ENCODE measurements at places on chromosomes 1 and 21.

DNA sequence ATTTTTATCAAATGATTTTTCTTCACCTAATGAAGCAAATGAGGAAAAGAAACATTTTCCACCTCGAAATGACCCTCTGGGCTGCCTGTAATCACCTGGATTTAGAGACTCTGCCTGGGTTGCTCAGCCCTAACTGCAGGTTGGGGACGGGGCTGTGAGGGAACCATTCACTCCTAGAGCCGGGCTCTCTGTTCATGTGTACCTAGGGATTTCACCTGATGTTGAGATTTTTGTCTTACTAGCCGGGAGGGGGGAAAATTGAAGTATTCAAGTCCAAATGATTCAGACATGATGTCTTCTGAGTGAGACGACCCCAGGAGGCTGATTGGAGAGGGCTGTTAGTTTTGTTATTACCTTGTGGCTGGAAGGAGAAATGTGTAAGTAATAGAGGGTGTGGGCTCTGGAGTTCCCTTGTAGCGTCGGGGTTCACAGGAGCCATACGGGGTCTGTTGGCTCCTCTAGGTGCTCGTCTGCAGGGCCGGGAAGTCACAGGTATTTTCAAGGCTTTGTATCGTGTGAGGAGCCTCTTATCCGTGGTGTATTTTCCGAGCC lies 42.3 kb upstream of the PWP2 start:
- DNase-seq, result no peak

GRCh38 chr1:170402476-170403311 lies 129.3 kb upstream of the GORAB start:
- no peak for DNase-seq

- DNase-seq, result no peak
Observed at GRCh38 chr1:208227366-208227765, 16.8 kb downstream of the PLXNA2 start.

DNA sequence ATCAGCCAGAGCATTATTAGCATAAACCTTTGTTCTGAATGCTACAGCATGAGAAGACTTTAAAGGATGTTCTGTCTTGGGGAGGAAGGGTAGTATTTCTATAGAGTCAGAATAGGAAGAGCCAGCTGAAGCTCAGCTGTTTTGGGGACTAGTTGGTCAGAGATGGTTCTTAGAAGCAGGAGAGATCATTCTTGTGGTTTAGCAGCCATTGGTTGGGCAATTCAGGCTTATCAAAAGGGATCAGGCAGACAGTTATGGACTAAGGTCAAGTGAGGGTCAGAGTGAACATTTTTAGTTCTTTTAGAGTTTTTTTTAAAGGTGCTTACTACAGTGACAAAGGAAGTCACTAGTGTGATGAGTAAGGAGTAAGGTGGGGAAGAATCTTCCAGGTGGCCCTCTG lies 245.5 kb downstream of the RPS6KC1 start:
- no peak for DNase-seq

DNA sequence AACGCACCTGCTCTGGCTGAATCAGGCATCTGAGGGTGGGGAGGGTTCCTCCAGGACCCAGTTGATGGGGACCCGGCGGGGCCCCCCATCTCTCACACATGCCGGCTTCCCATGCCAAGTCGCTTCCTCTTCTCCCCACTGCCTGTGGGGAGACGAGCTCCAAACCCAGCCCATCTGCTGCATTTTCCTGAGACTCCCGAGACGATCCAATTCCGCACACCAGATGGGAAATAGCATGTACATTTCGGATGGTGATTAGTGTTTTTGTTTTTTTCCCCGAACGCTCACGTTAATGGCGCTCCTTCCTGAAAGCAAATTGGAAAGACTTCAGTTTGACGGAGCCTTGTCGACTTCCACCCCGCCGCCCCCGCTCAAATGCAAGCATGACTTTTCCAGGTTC lies 13.2 kb upstream of the GRIK3 start:
- DNase-seq, result no peak

DNA sequence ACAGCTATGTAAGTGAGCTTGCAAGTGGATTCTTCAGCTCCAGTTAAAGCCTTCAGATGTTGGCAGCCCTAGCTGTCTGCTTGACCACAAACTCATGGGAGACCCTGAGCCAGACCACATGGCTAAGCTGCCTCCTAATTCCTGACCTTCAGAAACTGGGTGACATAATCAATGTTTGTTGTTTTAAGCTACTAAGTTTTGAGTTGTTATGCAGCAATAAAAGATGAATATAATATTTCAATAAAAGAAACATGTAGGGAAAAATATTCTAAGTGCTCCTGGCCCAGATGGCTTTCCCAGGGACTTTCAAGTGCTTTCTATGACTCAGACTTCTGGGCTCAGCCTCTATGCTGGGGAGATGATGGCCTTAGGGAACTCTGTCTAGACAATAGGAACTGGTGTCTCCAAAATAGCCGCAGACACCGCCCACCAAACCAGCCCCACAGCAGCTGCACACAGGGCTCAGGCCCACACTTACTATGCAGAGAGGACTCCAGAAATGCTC lies 20.3 kb upstream of the AZIN2 start:
- no peak for DNase-seq

- no peak for DNase-seq
Observed at GRCh38 chr1:200684015-200684414, 14.3 kb upstream of the DDX59 start.

DNA sequence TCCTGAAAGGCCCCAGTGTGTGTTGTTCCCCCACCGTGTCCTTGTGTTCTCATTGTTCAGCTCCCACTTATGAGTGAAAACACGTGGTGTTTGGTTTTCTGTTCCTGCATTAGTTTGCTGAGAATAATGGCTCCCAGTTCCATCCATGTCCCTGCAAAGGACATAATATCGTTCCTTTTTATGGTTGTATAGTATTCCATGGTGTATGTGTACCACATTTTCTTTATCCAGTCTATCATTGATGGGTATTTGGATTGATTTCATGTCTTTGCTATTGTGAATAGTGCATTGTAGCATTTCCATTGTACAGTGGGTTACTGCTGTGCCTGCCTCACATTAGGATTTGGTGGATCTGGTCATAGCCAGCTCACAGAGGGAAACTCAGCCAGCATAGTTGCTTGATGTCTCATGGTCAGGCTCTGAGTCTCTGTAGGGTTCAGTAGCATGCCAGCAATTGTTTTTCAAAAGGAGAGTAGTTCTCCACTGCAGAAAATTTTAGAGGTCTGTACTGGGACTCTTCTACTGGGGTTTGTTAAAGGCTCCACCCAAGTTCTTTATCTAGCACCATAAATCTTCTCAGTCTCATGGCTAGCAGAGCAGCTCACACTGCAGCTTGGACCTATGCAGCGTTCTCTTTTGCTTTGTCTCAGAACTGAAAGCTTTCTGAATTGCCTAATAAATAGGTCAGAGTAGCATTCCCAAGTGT lies 41.0 kb downstream of the RUNX3 start:
- DNase-seq, result no peak

GRCh38 chr1:28249013-28249865 lies 10.1 kb upstream of the SESN2 start:
- DNase-seq, result peak; percentile 9

- DNase-seq, result no peak
Observed at GRCh38 chr1:50246869-50247268, 138.1 kb downstream of the ELAVL4 start.

DNA sequence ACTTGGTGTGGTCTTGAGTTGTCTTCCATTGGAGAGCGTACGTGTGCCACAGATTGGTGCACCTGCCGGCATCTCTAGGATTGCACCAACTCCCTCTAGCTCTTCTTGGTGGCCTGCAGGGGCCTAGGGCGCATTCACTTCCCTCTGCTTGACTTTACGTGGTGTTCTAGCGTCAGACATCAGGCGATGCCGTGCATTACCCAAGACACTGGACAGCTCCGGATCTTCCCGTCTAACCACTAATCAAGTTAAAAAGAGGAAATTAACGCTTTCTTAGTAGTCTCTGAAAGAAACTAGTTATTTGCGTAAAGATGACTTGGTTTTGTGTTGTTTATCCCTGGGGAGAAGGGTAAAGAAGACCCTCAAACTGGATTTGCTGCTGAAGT lies 510 bp upstream of the IL10RB start:
- no peak for DNase-seq

DNA sequence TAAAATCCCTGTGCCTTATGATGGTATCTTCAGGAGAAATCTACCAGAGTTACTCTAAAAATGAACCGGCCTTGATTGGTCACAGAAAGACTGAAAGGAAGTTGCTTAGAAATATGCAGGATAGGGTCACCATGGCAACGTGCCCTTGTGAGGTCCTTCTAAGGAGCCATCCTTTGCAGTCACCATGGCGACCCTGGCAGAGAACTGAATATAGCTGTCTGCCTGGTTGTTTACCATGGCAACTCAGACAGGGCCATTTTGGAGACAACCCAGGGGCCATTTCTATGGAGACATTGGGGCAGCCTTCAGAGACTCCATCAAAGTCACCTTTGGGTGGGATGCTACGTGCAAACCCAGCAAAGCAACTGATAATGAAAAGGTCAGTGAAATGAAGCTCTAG lies 43.0 kb downstream of the SNX7 start:
- no peak for DNase-seq

DNA sequence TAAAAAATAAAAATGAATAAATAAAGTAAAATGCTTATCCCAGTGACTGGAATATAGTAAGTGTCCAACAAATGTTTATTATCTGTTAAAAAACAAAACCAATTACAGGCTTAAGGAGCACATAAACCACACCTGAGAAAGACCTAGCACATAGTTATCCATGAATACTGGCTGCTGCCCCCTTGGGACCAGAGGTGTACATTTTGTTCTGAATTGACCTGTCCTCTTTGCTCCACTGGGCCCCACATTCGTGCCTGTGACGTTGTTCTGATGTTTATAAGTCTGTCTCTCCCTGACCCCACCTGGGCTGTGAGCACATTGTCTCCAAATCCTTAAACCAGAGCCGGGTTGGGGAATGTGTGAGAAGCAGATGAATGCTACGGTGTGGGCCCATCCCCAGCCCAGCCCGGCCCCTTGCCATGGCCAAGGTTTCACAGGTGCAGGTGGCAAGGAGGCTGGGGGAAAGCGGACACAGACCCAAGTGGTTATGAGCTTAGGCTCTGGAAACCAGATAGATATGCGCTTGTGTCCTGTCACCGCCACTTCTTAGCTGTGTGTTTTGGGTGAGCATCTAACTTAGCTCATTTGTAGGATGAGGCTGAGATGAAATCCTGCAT lies 29.1 kb downstream of the OPRD1 start:
- no peak for DNase-seq

DNA sequence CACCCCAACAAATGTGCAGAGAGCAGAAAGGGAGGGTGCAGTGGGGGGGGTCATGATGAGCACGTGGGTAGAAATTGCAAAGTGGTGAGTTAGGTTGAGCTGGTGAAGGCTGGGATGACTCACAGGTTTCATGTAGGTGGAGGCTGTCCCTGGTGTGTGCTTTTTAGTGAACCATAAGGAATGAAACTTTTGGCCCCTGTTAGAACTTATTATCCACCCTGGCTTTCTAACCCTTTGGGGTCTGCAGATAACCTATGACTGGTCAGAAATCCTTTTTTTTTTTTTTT lies 46.9 kb downstream of the DOP1B start:
- no peak for DNase-seq

- no peak for DNase-seq
Observed at GRCh38 chr1:121516234-121516967, 331.6 kb downstream of the SRGAP2C start.

DNA sequence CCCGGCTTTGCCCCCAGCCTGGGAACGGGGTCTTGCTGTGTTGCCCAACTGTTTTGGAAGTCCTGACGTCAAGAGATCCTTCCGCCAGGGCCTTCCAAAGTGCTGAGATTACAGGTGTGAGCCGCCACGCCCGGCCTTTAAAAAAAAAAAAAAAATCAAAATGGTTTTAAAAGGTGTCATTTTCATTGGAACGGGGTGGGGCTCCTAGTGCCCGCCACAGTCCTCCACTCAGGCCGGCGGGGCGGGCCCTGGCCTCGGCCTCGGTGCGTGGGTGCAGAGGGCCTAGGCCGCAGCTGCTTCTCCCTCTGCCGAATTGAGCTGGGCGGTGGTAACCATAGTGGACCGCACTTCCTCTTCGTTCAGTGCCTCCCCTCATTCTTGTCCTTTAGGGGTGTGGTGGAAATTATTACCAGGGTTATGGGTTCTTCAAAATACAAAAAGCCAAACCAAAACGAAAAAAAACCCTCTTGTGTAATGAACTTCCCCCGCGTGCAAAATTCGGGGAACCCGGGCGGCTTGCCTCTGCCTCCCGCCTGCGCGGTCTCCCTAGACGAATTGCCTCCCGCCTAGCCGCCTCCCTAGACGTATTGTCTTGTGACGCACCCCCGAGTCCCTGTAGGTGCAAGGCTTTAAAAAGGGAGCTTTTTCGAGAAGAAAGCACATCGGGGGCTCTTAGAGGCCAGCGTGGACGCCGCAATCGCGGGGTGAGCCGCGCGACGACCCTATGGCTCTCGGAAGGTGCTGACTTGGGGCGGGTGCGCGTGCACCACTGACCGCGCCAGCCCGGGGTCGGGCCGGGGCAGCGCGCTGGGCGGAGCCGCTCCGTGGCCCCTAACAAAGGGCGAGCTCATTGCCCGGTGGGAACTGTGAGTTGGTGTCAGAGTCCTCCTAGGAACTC lies 10.5 kb upstream of the SPEN start:
- DNase-seq, result no peak

- DNase-seq, result no peak
Observed at GRCh38 chr21:38114717-38115333, 142.0 kb upstream of the KCNJ15 start.

DNA sequence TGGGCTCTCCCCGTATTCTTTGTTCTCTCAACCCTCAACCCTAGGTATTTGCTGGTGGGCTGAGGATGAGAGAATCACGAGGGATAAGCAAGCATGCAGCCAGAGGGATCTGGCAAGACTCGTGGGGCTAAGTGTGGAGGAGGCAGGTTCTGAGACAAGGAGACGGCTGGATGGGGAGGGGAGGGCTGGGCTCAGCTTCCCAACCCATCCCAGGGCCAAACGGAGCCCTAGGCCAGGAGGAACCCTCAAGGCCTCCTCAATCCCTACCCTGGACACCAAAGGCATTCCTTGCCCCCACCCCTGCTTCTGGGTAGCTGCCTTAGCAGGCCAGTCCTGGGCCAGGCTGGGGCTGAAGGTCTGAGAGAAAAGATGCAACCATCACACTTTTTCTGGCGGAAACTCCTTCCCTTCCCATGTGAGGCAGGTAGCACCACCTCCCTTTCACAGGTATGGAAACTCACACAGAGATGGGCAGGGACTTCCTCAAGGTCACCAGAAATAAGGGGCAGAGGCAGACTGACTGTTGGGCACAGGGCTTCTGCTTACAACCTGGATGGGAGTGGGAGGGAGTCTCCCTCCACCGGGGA lies 6.2 kb downstream of the MEF2D start:
- no peak for DNase-seq

GRCh38 chr21:46598581-46599572 lies 6.0 kb downstream of the S100B start:
- DNase-seq, result no peak

DNA sequence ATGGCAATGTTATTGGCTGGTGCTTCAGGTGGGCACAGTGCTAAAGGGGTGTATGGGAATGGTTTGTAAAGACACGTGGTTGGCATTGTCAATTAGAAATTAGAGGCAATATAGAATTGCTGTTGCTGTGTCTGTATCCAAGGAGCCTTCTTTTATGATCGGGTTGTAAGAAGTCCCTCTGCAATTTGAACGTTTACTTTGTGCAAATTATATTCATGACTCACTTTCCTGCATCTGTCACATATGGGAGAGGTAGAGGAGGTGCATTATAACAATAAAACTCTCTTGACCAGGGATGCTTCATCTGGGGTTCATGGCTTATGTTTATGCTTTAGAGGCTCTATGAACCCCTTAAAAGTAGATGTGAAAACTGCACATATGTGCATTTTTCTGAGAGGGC lies 130.4 kb upstream of the DNAH14 start:
- no peak for DNase-seq

- peak; percentile 89 for DNase-seq
Observed at GRCh38 chr1:153626904-153627714, at the start of gene S100A13. S100A13 (minus strand) TSS chr1:153627505; CDS start chr1:153626472, 1,033 bp downstream.

- DNase-seq, result no peak
Observed at GRCh38 chr1:26838474-26839338, 12.2 kb downstream of the ZDHHC18 start.

Measured in NCI-H2029 (cell line).